Caco-2 (cell line): ENCODE measurements at places on chromosomes 5 and 9. TPM values are rescaled to one million over a fixed set of nuclear protein-coding genes. Genes with fewer than 3 reads are reported as not detected.

DNA sequence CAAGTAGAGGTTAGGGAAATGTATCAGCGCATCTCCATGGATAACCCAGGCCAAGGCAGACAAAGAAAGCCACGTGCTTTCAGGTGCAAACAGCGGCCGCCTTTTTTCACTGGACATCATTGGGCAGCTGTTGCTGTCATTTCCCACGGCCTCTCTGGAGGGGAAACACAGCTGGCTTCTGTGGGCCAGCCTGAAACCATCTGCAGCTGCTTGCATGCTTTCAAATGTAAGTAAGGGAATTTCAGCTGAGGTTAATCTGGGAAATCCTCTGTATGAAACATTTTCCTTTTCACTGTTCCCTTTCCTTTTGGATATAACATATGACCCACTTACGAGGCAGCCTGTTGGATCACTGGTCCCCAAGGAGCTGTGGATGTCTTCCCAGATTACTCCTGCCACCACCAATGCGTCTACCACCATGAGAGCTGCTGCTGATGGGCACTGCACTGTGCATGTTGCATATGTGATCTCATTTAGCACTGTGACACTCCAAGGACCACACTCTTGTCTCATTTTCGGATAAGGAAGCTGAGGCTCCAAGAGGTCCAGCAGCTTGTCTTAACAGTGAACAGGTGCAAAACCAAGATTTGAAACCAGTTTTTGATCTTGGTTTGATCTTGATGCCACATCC is 106.3 kb downstream of the C9orf152 start:
- H3K4me1 ChIP-seq, result peaks cover 54% of the 10 kb centered on the region
- H3K27me3 ChIP-seq, result no peaks in the 10 kb centered on the region
- H3K36me3 ChIP-seq, result no peaks in the 10 kb centered on the region
- peak overlapping the region; percentile 25 for H3K27ac ChIP-seq

DNA sequence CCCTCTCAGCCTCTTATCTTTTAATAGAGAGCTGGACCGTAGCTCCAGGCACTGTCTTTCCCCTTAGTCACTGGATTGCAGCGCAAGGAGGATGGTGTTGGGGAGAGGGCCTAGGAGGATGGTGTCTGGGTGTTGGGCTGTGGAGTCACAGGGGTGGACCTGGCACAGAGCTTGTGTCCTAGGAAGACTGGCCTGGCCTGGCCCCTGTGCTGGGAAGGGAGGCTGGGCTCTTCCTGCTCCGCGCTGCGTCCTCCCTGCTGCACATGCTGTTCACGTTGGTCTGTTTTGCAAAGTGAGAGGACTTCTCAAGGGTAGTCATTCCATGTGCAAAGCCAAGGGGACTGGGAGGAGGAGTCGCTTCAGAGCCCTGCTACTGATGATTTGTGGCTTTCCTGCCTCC is 123.9 kb downstream of the EHMT1 start:
- no peaks in the 10 kb centered on the region for H3K27me3 ChIP-seq
- no peaks in the 10 kb centered on the region for H3K4me1 ChIP-seq
- H3K4me3 ChIP-seq, result no peak overlapping the region

GRCh38 chr9:7454624-7455023 is 345.0 kb downstream of the DMAC1 start:
- H3K27ac ChIP-seq, result no peak overlapping the region
- no peaks in the 10 kb centered on the region for H3K27me3 ChIP-seq
- H3K4me1 ChIP-seq, result no peaks in the 10 kb centered on the region
- no peaks in the 10 kb centered on the region for H3K36me3 ChIP-seq
- DNase-seq, result no peak
- no peak overlapping the region for H3K4me3 ChIP-seq

DNA sequence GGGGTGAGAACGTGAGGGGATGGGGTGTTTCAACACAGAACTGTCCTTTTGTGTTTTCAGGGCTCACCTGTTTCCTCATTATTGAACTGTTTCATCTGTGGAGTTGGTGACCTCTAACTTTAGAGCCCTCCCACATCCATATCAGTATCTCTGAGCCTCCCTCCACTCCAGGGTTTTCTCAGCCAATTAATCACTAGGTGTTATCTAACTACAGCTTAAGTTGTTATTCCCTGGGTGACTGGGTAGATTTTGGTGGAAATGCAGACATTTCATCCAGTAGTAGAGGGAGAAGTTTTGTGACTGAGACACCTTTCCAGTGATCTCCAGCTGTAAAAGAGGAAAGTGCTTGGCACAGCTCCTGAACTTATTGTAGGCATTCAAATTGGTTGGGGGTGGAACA is 23.7 kb downstream of the PPP3R2 start:
- no peaks in the 10 kb centered on the region for H3K36me3 ChIP-seq
- H3K4me1 ChIP-seq, result 0 out of 2 replicates have a peak, but pooled peaks cover 13% of the 10 kb centered on the region
- no peak for DNase-seq
- no peak overlapping the region for H3K27ac ChIP-seq
- H3K4me3 ChIP-seq, result no peak overlapping the region

SPINK6 gene
- not detected in 2 replicates for total RNA-seq

GRCh38 chr5:119268387-119269060 is 87.3 kb upstream of the TNFAIP8 start:
- no peaks in the 10 kb centered on the region for H3K27me3 ChIP-seq
- H3K4me3 ChIP-seq, result peak overlapping the region; percentile 68
- peaks cover 6% of the 10 kb centered on the region for H3K4me1 ChIP-seq
- H3K27ac ChIP-seq, result peak overlapping the region; percentile 74
- peak; percentile 97 for DNase-seq

DNA sequence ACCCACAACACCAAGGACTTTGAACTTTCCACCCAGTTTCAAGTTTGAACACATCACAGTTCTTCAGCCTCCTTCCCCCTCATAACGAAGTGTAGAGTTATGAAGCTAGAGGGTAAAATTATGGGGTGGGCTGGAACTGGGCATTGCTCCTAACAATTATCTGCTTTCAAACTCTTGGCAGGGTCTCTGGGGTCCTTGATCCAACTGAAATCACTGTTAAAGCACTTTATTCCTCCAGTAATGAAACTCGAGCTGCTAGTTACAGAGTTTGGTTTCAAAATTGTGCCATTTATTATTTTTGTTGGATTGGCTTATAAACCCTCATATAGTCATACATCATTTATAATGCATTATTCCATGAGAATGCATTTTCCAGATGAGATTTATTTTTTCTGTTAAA is 158.5 kb downstream of the RGS3 start:
- H3K4me1 ChIP-seq, result peaks cover 42% of the 10 kb centered on the region
- no peaks in the 10 kb centered on the region for H3K27me3 ChIP-seq
- H3K36me3 ChIP-seq, result no peaks in the 10 kb centered on the region
- H3K27ac ChIP-seq, result peak overlapping the region; percentile 94

- no peaks in the 10 kb centered on the region for H3K36me3 ChIP-seq
- H3K27me3 ChIP-seq, result no peaks in the 10 kb centered on the region
- H3K27ac ChIP-seq, result no peak overlapping the region
- no peak overlapping the region for H3K4me3 ChIP-seq
- no peaks in the 10 kb centered on the region for H3K4me1 ChIP-seq
Measured at GRCh38 chr5:172415362-172416275, 38.7 kb downstream of the SH3PXD2B start.

KCNV2 gene
- not detected in 2 replicates for total RNA-seq

DNA sequence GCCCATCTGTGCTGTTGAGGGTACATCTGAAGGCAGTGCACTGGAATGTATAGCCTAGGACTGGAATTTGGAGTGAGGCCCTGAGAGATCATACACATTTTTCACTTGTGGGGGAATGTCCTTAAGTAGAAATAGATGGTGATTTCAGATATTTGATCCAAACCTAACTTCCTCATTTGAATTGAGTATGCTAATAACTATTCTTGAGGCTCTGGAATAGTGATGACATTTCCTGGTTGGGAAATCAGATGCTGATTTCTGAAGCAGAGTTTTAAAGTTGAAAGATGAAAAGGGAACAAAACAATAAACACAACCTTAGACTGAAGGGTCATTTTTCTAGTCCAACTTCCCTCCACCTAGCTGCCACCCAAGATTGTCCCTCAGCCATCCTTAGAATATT is 163.0 kb upstream of the CCDC152 start:
- 0 out of 2 replicates have a peak, but pooled peaks cover 3% of the 10 kb centered on the region for H3K4me1 ChIP-seq
- no peaks in the 10 kb centered on the region for H3K36me3 ChIP-seq
- no peak overlapping the region for H3K27ac ChIP-seq
- no peaks in the 10 kb centered on the region for H3K27me3 ChIP-seq

EQTN gene
- total RNA-seq, result not detected in 2 replicates

GRCh38 chr9:18060269-18060934 is 413.6 kb upstream of the ADAMTSL1 start:
- no peak overlapping the region for H3K27ac ChIP-seq
- H3K4me3 ChIP-seq, result no peak overlapping the region
- peaks cover 19% of the 10 kb centered on the region; the same call in 1 of the 2 replicates for H3K4me1 ChIP-seq
- no peaks in the 10 kb centered on the region for H3K36me3 ChIP-seq

DNA sequence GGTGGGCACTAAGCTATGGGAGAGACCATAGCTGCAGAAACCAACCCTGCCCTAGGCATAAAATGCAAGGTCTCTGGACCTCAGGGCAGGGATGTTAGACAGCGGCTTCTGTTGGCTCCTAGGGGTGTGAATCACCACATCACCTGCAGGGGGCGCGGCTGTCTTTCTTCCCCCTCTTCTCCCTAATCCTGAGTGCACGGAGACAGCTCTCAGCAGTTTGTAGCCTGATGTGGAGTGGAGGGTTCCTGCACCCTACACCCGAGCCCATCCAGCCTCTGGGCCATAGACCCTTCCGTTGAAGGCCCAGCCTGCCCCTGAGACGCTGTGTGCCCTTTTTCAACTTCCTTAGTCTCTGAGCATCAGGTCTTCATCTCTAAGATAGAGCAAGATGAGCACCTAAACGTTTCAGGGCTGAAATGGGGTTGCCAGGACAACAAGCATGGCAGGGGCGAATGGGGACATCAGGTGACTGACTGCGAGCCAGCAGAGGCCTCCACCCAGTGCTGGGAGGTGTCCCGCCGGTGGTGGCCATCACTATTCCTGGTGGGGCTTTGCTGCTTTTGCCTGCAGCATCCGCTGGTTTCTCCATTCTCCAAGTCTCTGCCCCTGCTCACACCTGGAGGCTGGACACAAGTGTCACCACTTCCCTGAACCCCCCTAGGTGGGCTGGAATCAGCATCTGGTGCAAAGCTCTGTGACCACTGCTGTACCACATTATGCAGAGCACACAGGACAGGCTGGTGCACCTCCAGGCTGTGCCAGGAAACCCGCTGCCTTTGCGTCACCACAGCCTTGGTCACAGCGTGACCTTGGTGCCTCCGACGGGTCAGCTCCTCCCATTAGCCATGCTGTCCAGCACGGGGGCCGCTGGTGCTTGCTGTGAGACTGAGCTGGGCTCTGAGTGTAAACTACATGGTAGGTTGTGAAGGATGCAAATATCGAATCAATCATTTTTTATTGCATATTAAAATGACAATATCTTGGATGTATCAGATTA is 2.5 kb upstream of the SEC16A start:
- H3K27me3 ChIP-seq, result no peaks in the 10 kb centered on the region
- no peak overlapping the region for H3K4me3 ChIP-seq
- no peaks in the 10 kb centered on the region for H3K36me3 ChIP-seq
- peaks cover 16% of the 10 kb centered on the region for H3K4me1 ChIP-seq
- H3K27ac ChIP-seq, result peak overlapping the region; percentile 69
- peak; percentile 81 for DNase-seq

DNA sequence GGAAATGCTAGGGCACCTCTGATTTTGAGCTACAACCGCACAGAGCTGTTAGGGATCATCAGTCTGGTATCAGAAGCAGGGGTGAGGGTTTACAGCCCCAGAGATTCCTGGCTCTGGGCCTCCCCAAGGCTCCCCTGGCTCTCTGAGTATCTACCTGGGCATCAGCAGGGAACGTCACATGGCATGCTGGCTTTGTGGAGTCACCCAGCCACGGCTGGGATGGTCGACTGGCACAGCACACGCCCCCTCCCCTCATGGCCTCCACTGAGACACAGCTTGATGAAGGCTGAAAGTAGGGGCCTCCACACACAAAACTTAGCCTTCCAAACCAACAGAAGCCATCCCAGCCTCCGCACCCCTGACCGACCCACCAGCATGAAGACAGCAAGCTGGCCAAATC is 16.7 kb downstream of the ATPSCKMT start:
- no peak overlapping the region for H3K27ac ChIP-seq
- H3K4me1 ChIP-seq, result no peaks in the 10 kb centered on the region
- H3K27me3 ChIP-seq, result no peaks in the 10 kb centered on the region

PCDHA13 gene
- not detected in 2 replicates for total RNA-seq

- H3K4me3 ChIP-seq, result no peak overlapping the region
Measured at GRCh38 chr5:110032376-110032775, 342.6 kb downstream of the MAN2A1 start.

GRCh38 chr9:2991292-2991691 is 147.4 kb upstream of the PUM3 start:
- H3K27me3 ChIP-seq, result no peaks in the 10 kb centered on the region
- DNase-seq, result no peak
- no peaks in the 10 kb centered on the region for H3K36me3 ChIP-seq
- H3K27ac ChIP-seq, result no peak overlapping the region
